Activated T-cell treated with anti-CD3 and anti-CD28 coated beads for 24 hours (primary cell): ENCODE measurements at places on chromosomes 12 and 14.

DNA sequence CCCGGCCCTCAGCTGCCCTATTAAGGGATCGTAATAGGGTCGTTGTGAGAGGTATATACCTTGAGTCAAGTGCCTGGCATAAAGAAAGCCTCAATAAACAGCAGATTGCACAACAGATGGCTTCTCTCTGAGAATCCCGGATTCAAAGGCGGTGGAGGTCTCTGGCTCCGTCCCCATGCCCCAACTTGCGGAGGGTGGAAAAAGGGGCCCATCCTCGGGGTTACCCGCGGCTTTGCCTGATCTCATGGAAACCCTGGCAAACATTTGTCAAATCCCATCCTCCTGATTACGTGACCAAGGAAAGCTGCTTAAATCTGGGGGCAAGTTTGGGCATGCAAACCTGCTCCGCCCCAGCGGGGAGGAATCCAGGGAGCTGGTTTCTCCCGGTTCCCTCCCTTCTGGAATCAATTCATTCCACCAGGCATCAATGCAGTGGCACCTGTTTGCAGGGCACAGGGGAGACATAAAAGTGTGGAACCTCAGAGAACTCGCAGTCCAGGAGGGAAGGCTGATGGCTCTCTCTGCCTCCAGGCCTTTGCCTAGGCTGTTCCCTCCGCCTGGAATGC lies 12.3 kb downstream of the TRPV4 start:
- DNase-seq, result no peak

DNA sequence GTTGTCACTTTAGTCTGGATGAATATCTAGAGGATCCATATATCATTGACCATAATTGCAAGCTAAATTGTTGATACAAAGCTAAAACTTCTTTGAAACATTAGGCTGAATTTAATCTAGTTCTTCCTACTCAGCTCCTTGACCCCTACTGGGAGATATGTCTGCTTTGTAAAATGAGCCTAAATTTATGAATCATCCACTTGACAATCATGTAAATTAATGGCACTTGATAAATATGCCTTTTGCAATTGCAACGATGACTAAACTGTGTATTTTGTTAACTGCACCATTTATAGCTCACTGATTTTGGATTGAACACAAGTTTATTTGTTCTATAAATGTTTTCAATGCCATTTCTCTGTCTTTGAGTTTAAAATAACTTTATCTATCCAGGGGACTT lies 1616.5 kb upstream of the FLRT2 start:
- no peak for DNase-seq

GRCh38 chr12:1533205-1533601 lies 61.2 kb downstream of the FBXL14 start:
- no peak for DNase-seq

- no peak for DNase-seq
Measured at GRCh38 chr12:92552412-92553108, 150.2 kb upstream of the PLEKHG7 start.

DNA sequence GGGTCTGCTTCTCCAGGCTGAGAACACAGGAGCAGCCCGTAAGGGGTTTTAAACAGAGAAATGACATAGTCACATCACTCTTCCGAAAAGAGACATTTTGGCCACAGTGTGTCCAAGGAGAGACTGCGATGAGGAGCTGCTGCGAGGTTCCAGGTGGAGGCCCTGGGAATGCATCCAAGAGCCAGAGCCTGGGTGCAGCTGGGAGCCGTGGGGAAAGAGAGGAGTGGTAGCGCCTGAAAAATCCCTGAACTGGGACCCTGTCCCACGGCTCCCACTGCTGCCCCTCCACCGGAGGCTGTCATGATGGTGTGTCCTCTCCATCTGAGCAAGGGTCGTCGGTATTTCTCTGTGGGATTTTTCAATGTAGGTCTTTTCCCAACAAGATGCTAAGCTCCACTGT lies 146.9 kb downstream of the BCL11B start:
- no peak for DNase-seq
